ENCODE measurements at places on chromosomes 11 and 22. TPM values are rescaled to one million over a fixed set of nuclear protein-coding genes. Genes with fewer than 3 reads are reported as not detected.

Gene DNAJB7
- not detected for total RNA-seq

GRCh38 chr22:31448382-31448781 lies 41.3 kb downstream of the EIF4ENIF1 start:
- no peak overlapping the region for H3K27ac ChIP-seq
- no peak overlapping the region for H3K4me3 ChIP-seq
- DNase-seq = no peak
- no peaks in the 10 kb centered on the region for H3K4me1 ChIP-seq

GRCh38 chr22:39356464-39356863 lies 6.7 kb downstream of the SYNGR1 start:
- H3K27ac ChIP-seq = no peak overlapping the region
- no peaks in the 10 kb centered on the region for H3K4me1 ChIP-seq
- DNase-seq = no peak
- H3K36me3 ChIP-seq = no peaks in the 10 kb centered on the region
- H3K4me3 ChIP-seq = no peak overlapping the region
- peaks cover 4% of the 10 kb centered on the region for H3K27me3 ChIP-seq

Gene KLHL35
- 0.47 TPM for total RNA-seq

- H3K4me3 ChIP-seq = no peak overlapping the region
- H3K36me3 ChIP-seq = no peaks in the 10 kb centered on the region
Measured at GRCh38 chr22:21730535-21731308, 4.9 kb downstream of the YPEL1 start.

GRCh38 chr11:16997624-16998023 lies 16.6 kb downstream of the PLEKHA7 start:
- no peak overlapping the region for H3K4me3 ChIP-seq
- H3K4me1 ChIP-seq = no peaks in the 10 kb centered on the region
- no peaks in the 10 kb centered on the region for H3K36me3 ChIP-seq
- H3K27ac ChIP-seq = no peak overlapping the region
- H3K27me3 ChIP-seq = no peaks in the 10 kb centered on the region
- no peak for DNase-seq
